RWPE1 (cell line): ENCODE measurements at places on chromosomes 12 and 14.

- DNase-seq: no peak
Measured at GRCh38 chr12:127363392-127363791, 903.6 kb upstream of the TMEM132C start.

GRCh38 chr12:46358325-46358700 lies 14.3 kb downstream of the SLC38A2 start:
- no peak for DNase-seq

DNA sequence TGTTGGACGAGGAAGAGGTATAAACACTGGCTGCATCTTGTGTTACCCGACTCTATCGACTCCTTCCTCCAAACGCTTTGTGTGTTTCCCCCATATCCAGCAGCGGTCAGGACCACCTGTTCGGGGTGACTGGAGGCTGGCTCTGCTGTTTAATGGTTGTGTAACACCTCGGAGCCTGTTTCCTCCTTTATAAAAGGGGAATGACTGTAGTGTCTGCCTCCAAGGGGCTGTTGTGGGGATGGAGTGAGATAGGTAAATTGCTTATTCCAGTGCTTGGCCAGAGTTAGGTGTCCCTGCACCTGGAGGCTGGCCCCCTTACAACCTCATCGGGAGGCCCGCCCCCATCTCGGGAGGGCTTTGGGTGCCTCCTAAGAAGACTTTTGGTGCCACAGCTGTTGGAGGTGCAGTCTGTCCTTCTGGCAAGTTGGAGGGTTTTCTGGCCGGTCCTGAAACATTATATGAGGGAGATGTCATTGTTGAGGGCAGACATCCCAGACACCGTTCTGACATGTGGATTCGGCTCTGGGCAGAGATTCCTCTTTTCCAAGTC lies 1.1 kb downstream of the MLXIP start:
- DNase-seq: no peak

GRCh38 chr14:61452452-61452851 lies 131.1 kb downstream of the PRKCH start:
- DNase-seq: no peak

DNA sequence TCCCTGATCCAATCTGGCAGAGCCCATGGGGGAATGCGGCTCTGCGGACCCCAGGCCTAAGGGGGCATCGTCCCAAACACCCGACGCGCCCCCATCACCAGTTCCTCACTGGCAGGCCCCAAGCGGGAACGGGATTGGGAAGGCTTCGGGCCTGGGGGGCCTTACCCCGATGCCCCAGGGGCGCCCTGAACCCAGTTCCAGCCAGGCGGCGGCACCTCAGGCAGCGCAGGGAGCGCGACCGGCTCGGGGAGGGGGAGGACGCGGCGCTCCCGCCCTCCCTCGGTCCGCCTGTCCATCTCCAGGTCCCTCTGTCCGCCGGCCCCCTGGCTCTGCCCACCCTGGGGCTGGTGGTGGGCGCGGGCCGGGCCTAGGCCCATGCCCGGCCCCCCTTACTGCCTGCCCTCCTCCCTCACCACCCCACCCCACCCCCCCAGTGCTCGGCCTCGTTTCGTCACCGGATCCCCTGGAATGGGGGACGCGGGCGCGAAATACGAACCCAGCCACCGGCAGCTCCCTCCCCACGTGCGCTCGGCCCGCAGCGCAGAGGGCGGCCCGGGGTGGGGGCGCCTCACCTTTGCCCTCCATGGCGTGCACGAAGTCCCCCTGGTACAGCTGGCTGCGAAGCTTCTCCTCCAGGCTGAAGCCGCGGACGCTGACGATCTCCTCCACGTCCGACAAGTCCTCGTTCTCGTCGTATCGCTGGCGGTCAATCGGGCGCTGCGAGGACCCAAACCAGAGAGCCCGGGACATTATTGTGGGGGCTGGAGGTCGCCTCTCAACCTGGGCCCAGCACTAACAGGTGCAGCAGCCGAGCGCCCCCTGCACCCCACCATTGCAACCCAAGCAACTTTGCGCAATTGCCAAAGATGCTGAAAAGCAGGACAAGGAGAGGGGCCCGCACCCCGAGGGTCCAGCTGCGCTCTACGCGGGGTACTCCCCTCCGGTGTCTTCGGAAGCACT lies 2.3 kb downstream of the KDM2B start:
- no peak for DNase-seq

DNA sequence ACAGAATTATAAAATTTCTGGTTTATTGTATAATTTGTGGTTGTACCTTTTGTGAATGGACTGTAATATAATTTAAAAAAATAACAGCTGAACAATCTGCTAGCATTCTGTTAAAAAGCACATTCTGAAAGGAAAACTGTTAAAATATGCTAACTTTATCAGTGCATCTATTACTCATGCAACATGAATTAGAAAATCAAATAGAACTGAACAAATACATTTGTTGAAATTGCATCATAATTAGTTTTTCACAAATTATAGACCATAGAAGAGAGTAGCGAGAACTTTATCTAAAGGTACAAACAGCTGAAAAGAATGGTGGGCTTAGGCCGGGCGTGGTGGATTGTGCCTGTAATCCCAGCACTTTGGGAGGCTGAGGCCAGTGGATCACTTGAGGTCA lies 33.0 kb downstream of the PTPN21 start:
- DNase-seq: no peak

- DNase-seq: no peak
Measured at GRCh38 chr12:67019070-67019469, 250.1 kb upstream of the CAND1 start.

DNA sequence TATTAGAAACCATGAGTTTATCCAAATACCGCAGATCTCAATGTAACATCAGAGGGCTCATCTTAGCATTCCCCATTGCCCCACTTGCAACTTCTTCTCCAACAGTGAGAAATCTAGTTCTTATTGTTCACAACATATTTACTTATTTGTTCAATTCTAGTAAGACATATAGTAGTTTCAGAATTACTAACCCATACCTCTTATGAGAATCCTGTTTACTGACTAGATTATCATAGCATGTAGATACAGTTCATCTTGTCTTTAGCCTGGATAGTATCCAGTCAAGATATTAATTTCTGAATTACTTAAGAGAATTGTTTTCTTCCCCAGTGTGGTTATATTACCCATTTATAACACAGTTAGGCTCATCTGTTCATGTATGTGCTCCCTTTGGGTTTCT lies 80.6 kb downstream of the NIN start:
- no peak for DNase-seq

- DNase-seq: no peak
Measured at GRCh38 chr12:18935371-18935965, 194.1 kb upstream of the PLEKHA5 start.

- DNase-seq: no peak
Measured at GRCh38 chr14:99707921-99708320, 23.8 kb downstream of the CYP46A1 start.

DNA sequence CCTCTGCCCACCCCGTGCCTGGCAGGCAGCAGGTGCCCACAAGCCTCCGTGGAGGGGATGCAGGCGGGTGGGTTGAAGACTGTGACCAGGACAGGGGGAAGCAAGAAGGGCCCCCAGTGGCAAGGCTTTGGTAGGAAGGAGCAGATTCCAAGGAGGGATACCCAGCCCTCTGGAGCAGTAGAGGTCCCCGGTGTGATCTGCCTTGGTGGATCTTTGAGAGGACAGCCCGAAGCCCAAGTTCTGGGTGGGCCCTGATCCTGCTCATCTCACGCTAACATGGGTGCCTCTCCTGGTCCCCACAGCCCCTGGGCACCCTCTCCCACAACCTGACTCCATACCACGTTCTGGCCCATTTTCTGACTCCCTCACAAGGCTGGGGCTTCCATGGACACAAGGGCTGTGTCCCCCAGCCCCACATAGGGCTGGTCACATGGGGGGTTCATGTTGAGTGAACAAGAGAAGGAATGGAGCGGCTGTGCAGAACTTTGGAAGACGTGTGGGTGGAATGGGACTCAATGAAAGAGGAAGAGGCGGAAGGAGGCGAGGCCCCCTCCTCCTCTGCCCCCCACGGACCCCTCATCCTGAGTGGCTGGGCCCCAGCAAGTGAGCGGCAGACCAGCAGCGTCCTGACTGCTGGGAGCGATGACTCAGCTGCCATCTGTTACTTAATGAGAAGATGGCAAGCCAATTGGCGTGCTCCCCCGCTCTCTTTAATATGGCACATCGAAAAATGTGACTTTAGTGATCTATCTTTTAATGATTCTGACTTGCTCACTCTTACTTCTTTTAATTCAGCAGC lies 77.0 kb upstream of the BCL11B start:
- DNase-seq: no peak

GRCh38 chr12:12266389-12266872 lies 413 bp downstream of the LRP6 start:
- DNase-seq: peak; percentile 20

DNA sequence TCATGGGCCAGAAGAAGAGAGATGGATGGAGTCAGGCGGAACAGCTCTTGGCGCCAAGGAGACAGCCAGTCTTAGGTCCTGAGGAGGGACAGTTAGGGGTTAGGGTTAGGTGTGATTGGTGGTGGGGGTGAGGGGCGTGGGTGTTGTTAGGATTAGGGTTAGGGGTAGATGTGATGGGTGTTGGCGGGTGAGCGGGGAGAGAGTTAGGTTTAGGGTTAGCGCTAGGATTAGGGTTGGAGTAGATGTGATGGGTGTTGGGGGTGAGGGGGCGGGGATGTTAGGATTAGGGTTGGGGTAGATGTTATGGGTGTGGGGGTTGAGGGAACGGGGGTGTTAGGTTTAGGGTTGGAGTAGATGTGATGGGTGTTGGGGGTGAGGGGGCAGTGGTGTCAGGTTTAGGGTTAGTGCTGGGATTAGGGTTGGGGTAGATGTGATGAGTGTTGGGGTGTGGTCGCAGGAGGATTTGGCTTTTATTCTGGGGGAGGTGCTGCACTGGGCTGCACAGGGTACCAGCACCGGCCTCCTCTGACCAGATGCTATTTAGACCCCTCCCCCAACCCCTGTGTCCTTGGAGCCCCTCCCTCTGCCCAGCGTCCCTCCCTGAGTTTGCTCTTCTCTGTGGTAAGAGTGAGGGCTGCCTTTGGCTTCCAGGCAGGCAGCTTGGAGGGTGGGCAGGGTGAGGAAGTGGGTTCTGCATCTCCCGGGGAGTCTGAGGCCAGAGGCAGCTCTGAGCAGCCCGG lies 35.6 kb upstream of the FBRSL1 start:
- DNase-seq: no peak

- peak; percentile 76 for DNase-seq
Measured at GRCh38 chr12:48852734-48853688, 1.0 kb upstream of the DDX23 start.

DNA sequence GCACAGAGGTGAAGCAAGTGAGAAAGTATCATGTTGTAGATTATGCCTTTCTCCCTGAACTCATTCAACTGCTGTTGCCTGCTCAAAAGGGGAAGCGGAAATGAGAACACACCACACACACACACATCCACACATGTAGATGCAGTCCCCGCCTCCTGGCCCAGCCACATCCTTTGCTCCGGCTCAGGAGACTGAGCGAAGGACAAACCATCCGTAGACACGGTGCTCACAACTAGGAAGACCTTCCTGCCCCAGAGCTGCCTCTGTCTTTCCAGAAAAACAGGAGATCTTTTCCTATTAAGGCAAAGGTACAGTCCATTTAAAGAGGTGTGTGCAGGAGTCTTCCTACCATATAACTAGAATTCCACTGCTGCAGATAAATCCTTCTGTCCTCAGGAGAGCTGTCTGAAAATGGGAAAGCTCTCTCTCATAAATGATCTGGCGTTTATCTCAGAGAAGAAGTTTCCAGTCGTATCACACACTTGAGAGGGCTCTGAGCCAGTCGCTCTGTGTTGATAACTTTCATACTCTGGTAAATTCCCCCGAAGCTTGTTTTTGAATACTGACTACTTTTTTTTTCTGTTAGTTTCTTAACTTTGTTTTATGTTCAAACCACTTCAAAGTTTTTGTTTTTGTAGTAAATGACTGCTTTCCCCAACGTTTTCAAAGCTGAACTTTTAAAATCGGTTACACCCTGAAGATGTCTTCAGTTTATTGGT lies at the start of gene TESPA1:
TESPA1 (minus strand) TSS at position 105 of the 719 bp plus-strand sequence. CDS start 10,200 bp downstream, outside the sequence.
- no peak for DNase-seq

DNA sequence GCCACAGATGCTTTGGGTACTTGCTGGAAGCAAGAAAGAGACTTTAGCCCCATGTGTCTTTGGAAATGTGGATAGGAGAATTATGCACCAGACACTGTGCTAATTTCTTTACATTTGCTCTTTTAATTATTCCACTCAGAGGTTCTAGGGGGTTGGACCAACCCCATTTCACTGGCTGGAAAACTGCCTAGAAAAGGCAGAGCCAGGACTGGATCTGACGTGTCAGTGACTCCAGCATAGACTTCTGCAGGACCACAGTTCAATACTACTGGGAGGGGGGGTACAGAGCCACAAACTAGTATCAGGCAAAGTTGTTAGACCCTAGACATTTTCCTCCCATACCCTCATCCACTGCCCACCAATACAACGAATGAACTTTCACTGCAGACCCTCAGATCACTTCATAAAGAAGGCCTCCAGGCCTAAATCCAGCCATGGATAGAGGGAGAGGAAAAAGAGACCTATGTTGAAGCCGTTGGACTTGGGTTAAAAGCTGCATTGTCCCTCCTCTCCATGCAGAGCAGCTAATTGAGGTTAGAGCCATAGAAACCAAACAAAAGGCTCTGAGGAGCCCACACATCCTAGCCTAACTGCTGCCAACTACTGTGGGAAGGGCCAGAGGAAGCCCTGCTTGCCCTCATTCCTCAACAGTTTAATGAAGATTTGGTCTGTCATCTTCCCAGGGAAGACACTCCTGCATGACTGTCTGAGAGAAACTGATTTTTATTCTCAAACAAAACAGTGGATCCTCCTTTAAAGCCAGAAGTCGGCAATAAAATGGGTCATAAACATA lies 68.7 kb downstream of the STON2 start:
- peak; percentile 32 for DNase-seq

GRCh38 chr12:59234391-59234790 lies 314.1 kb upstream of the LRIG3 start:
- DNase-seq: no peak

GRCh38 chr12:107238296-107238695 lies 144.9 kb upstream of the CRY1 start:
- DNase-seq: no peak

DNA sequence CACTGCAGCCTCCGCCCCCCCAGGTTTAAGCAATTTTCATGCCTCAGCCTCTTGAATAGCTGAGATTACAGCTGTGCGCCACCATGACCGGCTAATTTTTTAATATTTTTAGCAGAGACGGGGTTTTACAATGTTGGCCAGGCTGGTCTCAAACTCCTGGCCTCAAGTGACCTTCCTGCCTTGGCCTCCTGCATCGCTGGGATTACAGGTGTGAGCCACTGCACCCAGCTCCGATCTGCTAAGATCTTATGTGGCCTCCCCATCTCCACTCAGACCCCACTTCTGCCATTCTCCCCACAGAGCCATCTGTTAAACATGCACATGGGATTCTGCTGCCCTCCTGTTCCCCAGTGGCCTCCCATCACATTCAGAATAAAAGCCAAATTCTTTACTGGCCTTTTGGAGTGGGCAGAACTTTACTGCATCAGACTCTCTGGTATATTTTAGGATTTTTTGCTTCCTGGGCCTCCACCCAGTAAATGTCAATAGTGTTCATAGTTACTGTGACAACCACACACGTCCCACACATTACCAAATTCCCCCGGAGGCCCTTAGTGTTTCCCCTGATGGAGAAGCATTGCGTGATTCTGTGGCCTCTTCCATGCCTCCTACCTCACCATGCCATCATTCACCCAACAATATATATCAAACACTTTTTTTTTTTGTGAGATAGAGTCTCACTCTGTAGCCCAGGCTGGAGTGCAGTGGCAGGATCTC lies 96.3 kb downstream of the PTPN11 start:
- DNase-seq: no peak
